ENCODE measurements at places on chromosomes 3 and 15.

DNA sequence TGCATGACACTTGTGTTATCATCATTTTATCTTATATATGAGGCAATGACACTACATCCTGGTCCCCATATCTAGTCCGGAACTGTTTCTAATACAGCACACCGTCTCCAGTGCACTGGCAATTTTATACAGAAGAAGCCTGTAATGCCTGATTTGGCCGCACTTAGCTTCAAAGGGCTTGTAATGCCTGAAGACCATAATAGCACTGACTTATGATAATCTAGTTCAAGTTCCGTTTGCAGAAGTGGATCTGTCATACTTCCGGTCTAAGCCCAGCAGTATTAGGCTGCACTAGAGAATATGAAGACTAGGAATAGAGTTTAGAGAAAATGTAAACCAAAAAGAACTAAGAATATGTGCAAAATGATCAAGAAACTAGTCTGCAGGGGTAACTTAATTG, 1.3 kb downstream of the BNIP2 start:
- no peak for DNase-seq

DNA sequence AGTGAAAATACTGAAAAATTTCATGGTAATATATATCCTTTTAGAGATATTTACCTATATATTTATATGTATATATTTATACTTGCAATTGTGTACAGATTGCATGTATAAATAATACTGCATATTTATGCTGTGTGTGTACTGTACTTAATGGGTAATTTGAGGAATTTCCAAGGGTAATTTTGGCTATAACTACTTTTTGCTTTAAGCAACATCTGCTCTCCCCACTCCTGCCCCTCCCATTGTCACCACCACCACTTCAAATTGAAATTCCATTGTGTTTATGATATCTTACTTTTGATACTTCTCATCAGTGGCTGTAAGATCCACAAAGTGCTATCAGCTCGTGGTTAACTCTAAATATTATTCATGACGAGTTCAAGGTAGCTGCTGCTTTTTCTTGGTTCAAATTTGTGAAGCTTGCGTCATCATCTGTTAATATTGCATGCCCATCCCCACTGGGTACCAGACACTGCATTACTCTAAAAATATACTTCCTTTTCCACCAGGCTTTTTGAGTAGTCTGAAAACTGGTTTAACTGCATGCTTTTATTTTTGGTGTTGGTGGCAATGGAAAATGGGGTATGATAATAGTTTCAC, 91.7 kb upstream of the MITF start:
- DNase-seq = no peak

DNA sequence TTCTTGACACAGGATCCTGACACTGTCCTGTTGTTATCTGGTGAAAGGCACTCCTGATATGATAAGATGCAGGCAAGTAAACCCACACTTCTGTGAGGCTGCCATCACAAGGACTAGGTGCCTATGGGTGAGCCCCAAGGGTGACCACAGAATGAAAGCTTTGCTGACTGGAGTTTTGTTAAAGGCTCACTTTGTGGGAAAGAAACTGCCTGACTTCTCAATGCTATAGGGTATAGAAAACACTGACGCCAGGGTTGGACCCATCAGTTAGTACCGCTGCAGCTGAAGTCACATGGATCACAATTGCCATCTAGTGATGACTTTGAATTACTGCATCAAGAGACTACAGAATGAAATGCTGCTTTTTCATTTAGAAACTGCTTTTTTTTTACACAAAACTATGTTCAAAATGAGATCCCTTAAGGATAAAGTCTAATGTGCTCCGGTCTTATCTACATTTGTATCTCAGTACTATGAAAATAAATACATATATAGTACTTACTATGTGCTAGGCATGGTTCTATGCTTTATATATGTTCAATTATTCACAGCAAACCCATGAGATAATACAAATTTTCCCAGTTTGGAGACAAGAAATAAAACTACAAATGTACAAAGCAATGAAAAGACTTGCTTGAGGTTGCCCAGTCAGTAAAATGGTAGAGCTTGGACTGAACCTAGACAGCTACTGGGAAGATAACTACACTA, 64.2 kb upstream of the CMSS1 start:
- peak; percentile 23 for DNase-seq

- no peak for DNase-seq
These were observed 370.5 kb downstream of the RORA start for GRCh38 chr15:60858511-60859070.

GRCh38 chr15:48090666-48091065, 30.1 kb upstream of the SLC24A5 start:
- DNase-seq = no peak

- no peak for DNase-seq
These were observed 6.6 kb upstream of the MCF2L2 start for GRCh38 chr3:183434992-183435391.

DNA sequence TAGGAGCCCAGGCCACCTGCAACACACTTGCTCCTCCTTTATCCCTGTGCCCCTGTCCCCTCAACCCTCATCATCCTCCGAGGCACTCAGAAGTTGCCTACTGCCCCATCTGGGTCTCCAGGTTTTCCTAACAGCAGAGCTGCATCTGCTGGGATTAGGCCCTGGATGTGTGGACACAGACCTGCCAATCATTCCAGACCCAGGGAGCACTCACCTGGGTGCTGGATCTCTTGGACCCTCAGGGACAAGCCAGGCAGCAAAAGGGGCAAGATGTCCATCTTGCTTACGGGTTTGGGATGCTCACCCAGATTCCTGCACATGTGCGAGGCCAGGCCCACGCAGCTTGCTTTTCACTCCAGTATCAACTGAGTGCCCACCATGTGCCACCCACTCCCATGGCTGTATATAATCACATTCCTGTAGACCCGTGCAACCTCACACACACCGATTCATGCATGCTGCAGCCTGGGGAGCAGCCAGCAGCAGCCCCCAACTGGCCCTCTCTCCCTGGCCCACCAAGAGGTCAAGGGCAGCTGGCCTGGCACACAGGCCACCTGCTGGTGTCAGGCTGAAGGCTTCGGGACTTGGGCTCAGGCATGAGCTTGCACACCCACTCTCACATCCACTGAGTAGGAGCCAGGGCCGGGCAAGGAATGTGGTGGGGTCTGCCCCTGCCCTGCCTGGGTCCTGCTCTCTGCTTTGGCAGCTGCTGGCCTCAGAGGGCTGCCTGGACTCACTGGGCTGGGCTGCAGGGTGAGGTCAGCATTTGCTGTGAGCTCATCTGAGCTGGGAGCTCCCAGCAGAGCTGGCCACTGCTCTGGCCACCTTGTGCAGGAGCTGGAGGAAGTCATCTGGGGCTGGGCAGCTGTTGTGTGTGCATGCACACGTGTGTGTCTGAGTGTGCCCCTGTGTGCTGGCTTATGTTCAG, 14.9 kb downstream of the PRKCD start:
- no peak for DNase-seq

DNA sequence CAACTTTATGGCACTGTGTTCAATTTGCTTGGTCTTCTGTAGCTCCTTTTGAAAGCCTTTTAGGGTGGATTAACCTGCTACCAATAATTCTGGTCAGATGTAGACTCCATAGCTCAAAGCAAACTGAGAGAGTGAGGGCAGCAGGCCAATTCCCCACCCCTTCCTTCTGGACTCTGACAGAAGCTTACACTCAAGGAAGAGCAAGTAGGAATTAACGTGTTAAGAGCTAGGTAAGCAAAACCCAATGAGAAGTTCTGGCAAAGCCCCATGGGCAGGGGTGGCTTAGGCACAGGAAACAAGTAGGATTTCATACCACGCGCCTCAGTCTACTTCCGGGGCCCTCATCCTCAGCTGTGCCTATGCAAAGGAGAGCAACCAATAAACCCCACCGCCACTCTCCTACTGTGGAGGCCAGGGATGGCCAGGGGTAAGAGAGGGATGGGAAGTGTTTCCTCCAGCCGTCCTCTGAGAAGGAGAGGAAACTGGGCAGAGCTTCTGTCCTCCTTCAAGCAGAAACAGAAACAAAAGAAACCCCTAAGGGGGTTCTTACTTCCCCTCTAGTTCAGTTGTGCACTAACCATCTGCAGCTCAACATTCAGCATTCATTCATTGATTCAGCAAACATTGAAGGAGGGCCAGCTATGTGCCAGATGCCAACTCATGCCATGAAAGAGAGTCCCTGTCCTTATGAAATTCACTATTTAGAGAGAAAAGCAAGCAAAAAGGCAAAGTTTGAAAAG, 12.6 kb downstream of the CCR5 start:
- DNase-seq = no peak

- DNase-seq = no peak
These were observed 6.7 kb upstream of the H1-8 start for GRCh38 chr3:129536374-129536667.

DNA sequence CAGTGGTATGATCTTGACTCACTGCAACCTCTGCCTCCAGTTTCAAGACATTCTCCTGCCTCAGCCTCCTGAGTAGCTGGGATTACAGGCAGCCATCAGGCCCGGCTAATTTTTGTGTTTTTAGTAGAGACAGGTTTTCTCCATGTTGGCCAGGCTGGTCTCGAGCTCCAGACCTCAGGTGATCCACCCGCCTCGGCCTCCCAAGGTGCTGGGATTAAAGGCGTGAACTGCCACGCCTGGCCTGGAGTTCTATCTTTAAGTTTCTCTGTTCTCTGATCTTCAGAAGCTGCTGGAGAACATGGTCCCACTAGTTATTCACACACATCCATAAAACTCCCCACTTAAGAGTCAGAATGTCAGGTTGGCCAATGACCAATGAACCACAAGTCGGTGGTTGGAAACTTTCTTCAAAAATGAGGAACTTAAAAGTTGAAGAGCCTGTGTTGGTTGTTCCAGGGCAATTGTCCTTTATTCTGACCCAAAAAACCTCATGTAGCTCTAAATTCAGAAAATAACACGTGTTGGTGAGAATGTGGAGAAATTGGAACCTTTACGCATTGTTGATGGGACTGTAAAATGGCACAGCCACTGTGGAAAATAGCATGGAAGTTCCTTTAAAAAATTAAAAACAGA, 55.9 kb upstream of the PIK3CB start:
- no peak for DNase-seq

GRCh38 chr3:184551103-184551502, 10.5 kb upstream of the EPHB3 start:
- DNase-seq = no peak

- DNase-seq = peak; percentile 64
These were observed 3.1 kb downstream of the GP5 start for GRCh38 chr3:194395778-194396538.

- no peak for DNase-seq
These were observed 2.9 kb downstream of the STOML1 start for GRCh38 chr15:73989001-73989798.

- no peak for DNase-seq
These were observed 941.3 kb downstream of the DIPK2A start for GRCh38 chr3:144912968-144913367.

GRCh38 chr15:93779341-93779740, 452.0 kb upstream of the MCTP2 start:
- DNase-seq = no peak

DNA sequence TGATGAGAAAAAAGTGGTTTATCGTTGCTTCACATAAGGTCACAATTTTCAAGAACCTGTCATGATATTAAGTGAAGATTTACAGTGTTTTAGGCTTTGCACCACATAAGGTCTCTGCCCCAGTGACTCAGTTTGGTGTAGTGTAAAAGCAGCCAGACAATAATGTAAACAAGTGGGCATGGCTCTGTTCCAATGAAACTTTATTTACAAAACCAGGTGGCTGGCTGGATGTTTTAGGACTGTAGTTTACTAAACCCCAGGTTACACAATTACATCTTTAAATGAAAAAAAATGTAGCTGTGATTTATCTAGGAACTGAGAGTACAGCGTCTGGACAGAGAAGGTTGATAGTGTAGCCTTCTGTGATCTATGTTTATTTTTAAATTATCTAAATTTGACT, 9.7 kb upstream of the FBXL22 start:
- DNase-seq = no peak

GRCh38 chr3:53140847-53141845, 10.9 kb upstream of the RFT1 start:
- DNase-seq = no peak

GRCh38 chr3:17195856-17196604, 311.3 kb downstream of the PLCL2 start:
- no peak for DNase-seq

DNA sequence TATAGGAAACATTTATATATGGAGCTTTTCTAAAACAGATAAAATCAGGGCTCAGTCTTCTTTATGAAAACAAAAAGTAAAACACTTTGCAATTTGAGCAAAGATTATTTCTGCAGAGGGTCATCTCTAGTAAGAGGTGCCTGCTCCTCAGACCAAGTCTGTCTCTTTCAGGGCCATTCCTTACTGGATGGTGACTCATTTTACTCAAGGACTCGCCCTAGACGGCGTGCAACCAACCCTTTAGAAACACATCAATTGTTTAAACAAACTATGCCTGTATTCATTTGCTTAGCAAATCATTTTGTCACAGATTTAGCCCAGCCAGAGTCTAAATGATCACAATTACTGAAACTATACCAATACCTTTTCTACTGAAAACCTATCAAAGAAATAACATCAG, 242.8 kb upstream of the ICE2 start:
- DNase-seq = no peak

DNA sequence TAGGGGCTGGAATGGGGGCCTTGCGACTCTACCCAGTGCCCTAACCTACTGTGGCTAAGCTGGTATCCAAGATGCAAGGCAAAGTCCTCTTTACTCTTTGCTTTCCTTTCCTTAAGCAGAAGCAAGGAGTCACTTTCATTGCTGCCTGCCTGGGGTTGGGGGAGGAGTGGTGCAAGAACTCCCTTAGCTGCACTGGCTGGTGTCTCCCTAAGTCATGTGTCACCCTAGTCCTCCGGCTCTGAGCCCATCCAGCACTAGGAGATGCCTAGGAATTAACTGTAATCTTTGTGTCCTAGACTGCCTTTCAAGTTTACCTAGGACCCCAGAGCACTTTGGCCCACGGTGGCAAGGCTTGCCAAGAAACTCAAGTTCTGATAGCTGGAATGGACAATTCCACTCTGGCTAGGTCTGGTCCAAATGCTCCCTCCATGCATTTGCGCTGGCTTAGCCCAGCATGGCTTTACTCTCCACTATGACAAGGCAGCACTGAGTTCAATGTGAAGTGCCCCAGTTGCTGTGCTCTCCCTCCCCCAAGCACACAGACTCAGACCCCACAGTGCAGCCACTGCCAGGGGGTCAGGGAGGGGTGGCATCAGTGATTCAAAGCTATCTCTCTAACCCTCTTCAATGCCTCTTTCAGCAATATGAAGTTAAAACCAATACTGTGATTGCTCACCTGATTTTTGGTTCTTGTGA, 58.7 kb downstream of the ESYT3 start:
- DNase-seq = no peak

DNA sequence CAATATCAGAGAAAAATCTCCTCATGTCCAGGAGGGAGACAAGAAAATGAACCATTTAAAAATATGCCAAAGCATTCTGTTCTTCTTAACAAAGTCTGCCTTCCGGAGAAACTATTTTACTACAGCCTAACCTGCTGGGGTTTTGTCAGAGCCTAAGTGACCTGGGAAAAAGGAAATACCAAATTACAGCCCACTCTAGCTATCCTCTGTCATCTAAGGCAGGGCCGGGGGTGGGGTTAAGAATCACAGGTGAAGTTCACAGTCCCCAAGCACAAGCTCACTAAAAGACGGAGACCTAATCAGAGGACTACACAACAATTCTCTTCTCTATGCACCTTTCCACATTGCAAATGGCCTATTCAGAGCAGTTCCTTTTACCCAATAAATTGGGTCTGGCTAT, 116.6 kb downstream of the TRIM42 start:
- no peak for DNase-seq

GRCh38 chr3:109731639-109732473, 394.5 kb upstream of the DPPA4 start:
- peak; percentile 60 for DNase-seq
